ENCODE measurements at places on chromosomes 12 and 14.

DNA sequence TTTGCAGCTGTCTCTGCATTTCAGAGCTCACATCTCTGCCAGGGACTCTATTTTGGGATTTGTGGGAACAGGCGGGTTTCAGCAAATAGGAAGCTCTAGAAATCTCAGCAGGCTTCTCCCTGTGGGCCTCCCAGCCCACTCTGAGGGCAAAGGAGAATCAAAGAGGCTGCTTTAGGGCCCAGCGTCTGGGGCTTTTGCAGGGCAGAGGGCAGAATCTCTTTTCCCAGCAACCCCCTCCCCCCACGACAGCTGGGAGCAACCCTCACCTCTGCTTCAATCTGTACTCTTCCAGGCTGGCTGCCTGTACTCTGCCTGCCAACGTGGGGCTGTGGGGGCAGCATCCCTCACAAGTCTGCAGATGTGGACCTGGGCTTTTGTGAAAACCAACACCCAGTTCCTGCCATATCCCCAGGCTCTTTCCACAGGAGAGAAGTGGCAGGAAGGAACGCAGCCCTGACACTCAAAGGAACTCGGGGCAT lies 529.6 kb upstream of the TBX3 start:
- no peak for DNase-seq

- no peak for DNase-seq
Observed at GRCh38 chr12:56420411-56420810, 28.8 kb downstream of the TIMELESS start.

GRCh38 chr12:113298861-113299545 lies 35.9 kb downstream of the SLC8B1 start:
- DNase-seq = no peak

DNA sequence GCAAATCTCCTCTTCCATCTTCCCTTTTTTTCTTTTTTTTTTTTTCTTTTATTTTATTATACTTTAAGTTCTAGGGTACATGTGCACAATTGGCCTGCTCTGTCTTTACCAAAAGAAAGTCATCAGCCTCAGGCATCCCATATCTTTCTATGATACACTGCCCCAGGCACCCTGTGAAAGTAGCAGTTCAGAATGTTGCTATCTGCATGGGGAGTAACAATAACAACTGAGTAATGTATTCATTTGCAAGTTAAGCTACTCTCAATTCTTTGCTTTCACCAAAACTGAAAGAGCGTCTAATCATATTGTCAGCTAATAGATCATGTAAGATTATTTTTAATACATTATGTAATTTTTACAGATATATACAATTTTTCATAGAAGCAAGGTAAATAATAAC lies 13.5 kb upstream of the GCH1 start:
- no peak for DNase-seq

GRCh38 chr12:33759279-33759678 lies 263.0 kb upstream of the ALG10 start:
- DNase-seq = no peak

GRCh38 chr14:54981698-54982097 lies 45.2 kb downstream of the WDHD1 start:
- no peak for DNase-seq

DNA sequence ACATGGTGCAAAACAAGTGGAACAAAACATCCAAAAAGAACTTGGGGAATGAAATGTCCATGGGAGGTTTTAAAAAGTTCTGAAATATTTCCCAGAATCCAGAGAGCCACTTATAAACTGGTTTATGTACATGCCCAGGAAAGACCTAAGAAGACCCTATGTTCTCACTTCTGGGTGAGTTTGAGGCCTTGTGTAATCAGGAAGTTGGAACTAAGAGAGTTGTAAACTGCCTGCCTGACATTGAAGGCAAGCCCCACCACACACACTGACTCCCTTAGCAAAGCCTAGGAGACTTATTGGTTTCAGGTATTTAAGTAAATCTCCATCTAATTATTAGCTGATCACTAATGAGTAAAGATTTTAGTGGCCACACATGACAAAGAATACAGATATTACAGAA lies 142.5 kb downstream of the LRIG3 start:
- DNase-seq = no peak

- no peak for DNase-seq
Observed at GRCh38 chr14:38297681-38298080, 41.8 kb upstream of the CLEC14A start.

GRCh38 chr12:28388879-28389278 lies 198.6 kb downstream of the CCDC91 start:
- no peak for DNase-seq

DNA sequence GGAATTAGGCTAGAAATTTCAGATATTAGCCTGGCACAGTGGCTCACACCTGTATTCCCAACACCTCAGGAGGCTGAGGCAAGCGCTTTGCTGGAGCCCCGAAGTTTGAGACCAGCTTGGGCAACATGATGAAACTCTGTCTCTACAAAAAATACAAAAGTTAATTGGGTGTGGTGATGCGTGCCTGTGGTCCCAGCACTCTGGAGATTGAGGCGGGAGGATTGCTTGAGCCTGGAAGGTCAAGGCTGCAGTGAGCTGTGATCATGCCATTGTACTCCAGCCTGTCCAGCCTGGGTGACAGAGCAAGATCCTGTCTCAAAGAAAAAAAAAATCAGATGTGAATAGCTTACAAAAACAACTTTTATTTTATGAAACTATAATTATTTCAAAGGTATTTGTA lies 15.1 kb downstream of the FRMD6 start:
- DNase-seq = no peak

DNA sequence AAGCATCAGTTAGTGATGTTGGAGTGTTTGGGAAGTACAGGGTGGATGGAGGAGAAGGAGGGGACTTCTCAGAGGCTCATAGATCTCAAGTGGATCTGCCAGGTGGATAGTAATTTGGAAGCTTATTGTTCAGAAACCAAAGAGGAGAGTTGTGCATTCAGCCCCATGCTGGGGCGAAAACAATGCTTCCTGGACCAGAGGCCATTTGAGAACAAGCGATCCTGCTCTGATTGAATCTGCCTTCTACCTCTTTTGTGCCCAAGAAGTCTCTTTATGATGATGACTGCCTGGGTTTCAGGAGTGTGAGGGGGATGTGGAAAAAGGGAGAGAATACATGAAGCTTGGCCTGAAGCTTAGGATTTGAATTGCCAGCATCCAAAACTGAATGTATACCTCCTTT lies 110.8 kb upstream of the SRRM4 start:
- DNase-seq = no peak

- no peak for DNase-seq
Observed at GRCh38 chr12:79932357-79932756, 2.5 kb downstream of the PPP1R12A start.

Measured in CD8-positive, alpha-beta memory T cell (primary cell).